ENCODE measurements at places on chromosomes 3 and 15.

DNA sequence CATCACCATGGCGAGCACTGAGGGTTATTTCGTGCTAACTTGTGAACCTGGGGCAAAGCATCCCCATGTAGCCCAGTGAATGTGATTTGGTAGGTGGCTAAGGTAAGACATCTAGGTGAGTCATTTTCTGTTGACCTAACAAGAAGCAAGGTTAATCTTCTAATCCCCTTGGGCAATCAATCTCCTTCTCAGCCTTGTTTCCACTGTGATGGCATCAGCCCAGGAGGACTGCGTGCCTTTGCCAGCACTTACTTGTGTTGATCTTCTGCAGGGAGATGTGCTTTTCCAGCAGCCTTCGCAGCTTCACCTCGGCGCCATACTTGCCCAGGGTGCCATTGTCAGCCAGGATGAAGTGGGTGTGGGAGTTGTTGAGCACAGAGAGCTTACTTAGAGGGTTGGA lies 35.7 kb downstream of the TRPM1 start:
- H3K27ac ChIP-seq, result no peak overlapping the region
- no peak for DNase-seq
- H3K36me3 ChIP-seq, result no peaks in the 10 kb centered on the region
- H3K4me1 ChIP-seq, result no peaks in the 10 kb centered on the region
- H3K4me3 ChIP-seq, result no peak overlapping the region
- H3K27me3 ChIP-seq, result peaks cover 7% of the 10 kb centered on the region

DNA sequence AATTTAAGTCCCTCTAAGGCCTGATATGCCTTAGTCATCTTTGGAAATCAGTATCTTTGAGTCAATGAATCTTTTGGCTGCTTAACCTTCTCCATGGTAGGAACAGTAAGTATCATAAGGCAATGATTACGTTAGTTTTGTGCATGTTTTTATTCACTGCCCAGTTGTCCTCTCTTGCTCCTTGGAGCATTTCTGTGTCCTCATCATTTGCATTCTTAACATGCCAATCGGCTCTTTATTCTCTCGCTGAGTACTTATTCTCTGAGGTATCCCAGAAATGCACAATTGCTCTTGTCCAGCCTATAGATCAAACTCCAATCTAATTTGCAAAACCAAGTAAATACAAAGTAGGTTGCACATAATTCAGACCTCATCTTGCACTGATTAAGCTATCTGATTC lies 405.0 kb upstream of the IL12A start:
- H3K4me3 ChIP-seq, result no peak overlapping the region
- H3K4me1 ChIP-seq, result no peaks in the 10 kb centered on the region
- H3K36me3 ChIP-seq, result no peaks in the 10 kb centered on the region
- H3K27ac ChIP-seq, result no peak overlapping the region
- no peaks in the 10 kb centered on the region for H3K27me3 ChIP-seq

GRCh38 chr3:50913260-50913659 lies 238.5 kb downstream of the DOCK3 start:
- H3K36me3 ChIP-seq, result no peaks in the 10 kb centered on the region
- no peak overlapping the region for H3K27ac ChIP-seq
- no peak for DNase-seq
- peaks cover 1% of the 10 kb centered on the region for H3K27me3 ChIP-seq

DNA sequence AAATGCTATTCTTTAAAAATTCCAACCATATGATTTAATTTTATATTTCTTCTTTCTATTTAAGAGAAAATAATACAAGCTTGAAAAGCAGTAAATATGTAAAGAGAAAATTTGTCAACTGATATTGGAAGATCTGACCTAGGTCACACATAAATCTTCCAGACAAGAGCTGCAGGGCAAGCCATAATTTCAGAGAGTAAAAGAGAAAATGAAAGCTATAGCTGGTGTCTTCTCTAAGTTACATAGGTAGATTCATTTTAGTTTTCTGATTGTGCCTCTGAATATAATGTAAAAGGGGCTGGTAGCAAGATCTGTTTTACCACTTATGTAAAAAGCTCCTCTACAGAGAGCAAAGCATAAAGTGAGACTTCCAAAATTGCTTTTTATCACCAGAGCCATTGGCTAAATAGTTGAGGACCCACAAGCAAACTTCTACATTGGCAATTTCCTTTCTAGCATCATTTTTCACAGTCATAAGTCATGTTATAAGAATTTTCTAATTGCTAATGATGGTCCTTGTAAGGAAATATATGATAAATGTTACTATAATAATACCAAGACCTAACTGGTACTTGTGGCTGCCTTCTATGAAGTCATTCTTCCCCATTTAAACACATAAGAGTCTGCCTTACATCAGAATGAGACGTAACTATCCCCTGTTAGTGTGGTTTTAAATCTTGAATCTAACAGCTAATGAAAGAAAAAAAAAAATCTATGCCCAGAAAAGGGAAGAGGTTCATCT lies 80.8 kb upstream of the SKOR1 start:
- H3K36me3 ChIP-seq, result peaks cover 2% of the 10 kb centered on the region
- peaks cover 37% of the 10 kb centered on the region for H3K4me1 ChIP-seq
- no peak overlapping the region for H3K27ac ChIP-seq
- no peak for DNase-seq

- no peak overlapping the region for H3K27ac ChIP-seq
- DNase-seq, result no peak
- H3K4me1 ChIP-seq, result no peaks in the 10 kb centered on the region
- H3K4me3 ChIP-seq, result no peak overlapping the region
- H3K27me3 ChIP-seq, result peaks cover 9% of the 10 kb centered on the region
- H3K36me3 ChIP-seq, result no peaks in the 10 kb centered on the region
Measured at GRCh38 chr15:77974098-77974414, 103.5 kb downstream of the TBC1D2B start.

GRCh38 chr3:194379651-194380050 lies 10.1 kb upstream of the LRRC15 start:
- peaks cover 21% of the 10 kb centered on the region for H3K27me3 ChIP-seq
- no peak overlapping the region for H3K4me3 ChIP-seq
- H3K27ac ChIP-seq, result no peak overlapping the region

GRCh38 chr15:89085289-89085926 lies 2.8 kb upstream of the ABHD2 start:
- no peaks in the 10 kb centered on the region for H3K36me3 ChIP-seq
- peaks cover under 1% of the 10 kb centered on the region for H3K27me3 ChIP-seq
- H3K4me3 ChIP-seq, result no peak overlapping the region

DNA sequence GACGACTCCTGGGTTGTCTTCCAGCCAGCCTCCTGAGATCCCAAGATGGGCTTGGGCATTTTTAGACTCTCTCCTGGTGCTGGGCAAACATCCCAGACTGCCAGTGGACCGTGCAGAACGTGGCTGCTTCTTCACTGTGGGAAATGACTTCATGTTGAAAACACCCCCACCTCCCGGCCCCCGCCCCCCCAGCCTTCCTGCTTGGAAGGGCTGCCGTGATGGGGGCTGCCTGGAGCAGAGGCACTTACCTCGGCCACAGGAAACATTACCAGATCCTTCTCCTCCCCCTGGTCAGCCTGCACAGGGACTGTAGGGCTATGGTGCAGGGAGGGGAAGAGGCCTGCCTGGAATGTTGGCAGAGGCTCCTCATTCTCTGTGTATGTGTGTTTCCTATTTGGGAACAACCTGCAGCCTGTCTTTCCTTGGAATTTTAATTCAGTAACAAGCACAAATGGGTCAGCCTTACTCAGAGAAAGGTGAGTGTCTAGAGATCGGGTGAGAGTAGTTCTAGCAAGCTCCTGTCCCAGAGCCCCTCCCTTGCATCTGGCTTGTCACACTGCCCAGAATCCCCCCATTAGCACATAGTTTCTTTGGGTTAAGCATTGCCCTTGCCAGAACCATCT lies 90.8 kb downstream of the ANP32A start:
- H3K27ac ChIP-seq, result no peak overlapping the region
- H3K4me3 ChIP-seq, result no peak overlapping the region
- peaks cover 10% of the 10 kb centered on the region for H3K27me3 ChIP-seq
- H3K36me3 ChIP-seq, result no peaks in the 10 kb centered on the region
- H3K4me1 ChIP-seq, result peaks cover 4% of the 10 kb centered on the region

- no peaks in the 10 kb centered on the region for H3K36me3 ChIP-seq
- H3K4me3 ChIP-seq, result no peak overlapping the region
- H3K4me1 ChIP-seq, result no peaks in the 10 kb centered on the region
- DNase-seq, result no peak
- no peak overlapping the region for H3K27ac ChIP-seq
- no peaks in the 10 kb centered on the region for H3K27me3 ChIP-seq
Measured at GRCh38 chr3:49611719-49612118, 57.4 kb downstream of the BSN start.

- H3K27ac ChIP-seq, result peak overlapping the region; percentile 11
- DNase-seq, result no peak
- no peaks in the 10 kb centered on the region for H3K27me3 ChIP-seq
- no peaks in the 10 kb centered on the region for H3K36me3 ChIP-seq
Measured at GRCh38 chr15:58440158-58440910, 8.5 kb downstream of the LIPC start.

GRCh38 chr3:136899622-136900158 lies 37.7 kb downstream of the NCK1 start:
- no peaks in the 10 kb centered on the region for H3K27me3 ChIP-seq
- H3K27ac ChIP-seq, result peak overlapping the region; percentile 10
- peaks cover 59% of the 10 kb centered on the region for H3K36me3 ChIP-seq
- H3K4me1 ChIP-seq, result peaks cover 34% of the 10 kb centered on the region
- H3K4me3 ChIP-seq, result no peak overlapping the region

Data from activated CD4-positive, alpha-beta T cell treated with anti-CD3 and anti-CD28 coated beads, Interleukin-2, amount 10 ng/mL, durations not matched to agents 24 days and 14 days (primary cell).